ENCODE measurements at places on chromosomes 5 and 9.

DNA sequence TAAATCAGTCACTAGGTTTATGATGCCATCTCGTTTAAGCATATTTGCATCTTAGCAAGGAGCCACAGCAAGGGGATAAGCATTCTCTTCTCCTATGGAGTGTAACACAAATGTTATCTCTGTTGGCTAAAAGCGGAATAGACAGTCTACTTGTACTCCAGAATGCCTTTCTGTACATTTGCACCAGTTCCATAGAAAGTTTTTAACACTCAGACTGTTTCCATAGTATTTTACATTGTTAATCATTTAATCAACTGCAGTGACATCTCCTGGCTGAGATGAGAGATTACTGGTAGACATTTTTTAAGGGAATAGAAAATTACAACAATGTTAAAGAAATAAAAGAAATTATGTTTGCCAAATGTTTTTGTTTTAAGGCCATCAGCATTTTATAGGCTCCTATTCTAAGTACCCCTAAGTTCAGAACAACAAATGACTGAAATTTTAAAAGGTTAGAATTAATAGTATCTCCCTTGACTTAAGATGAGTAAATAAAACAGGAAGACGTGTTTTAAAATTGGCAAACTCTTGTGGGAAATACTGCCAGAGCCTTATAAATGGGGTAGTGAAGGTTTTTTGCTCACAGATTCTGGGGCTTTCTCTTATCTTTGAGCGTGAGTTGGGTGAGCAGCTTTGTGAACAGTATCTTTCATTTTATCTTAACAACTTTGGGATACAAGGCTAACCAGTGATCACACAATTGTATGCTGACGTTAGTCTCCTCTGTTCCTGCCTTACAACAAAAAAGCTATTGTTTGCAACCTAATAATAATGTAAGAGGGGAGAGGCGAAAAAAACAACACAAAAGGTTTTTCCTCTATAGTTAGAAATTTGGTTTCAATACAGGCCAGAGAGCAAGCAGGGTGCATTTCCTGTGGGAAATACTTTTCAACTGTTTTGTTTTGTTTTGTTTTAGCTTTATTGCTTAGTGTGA lies 294.3 kb downstream of the FBXL7 start:
- DNase-seq = no peak

- DNase-seq = no peak
Measured at GRCh38 chr9:121187636-121188305, 13.9 kb downstream of the RAB14 start.

GRCh38 chr9:121260457-121261106 lies 7.4 kb upstream of the GSN start:
- no peak for DNase-seq

DNA sequence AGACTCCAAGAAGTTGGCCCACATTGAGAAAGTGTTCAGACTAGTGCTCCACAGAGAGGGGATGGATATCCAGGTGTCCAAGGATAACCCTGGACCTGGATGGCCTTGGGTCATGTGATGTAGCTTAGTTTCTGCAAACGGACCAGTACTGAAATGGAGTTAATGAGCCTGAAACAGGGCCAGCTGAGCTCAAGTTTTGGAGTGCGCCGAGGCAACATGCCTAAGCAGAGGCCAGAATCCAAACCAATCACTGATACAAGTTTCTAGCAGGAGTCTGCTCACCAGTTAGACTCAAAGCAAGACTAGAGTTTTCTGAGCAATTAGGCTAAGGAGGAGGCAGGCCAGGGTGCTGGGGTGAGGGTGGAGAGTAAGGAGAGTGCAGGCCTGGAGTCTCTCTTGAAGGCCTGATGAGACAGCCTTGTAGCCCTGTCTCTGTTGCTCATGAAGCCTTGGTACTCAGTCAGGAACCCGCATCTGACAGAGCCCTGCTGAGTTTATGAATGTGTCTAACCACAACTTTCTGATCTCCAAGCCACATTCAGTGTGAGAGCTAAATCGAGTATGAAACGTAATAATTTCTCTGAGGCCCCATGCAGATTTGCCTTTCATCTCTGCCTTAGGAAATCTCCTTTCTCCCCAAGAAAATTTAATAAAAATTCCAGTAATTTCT lies 68.9 kb upstream of the EQTN start:
- no peak for DNase-seq

DNA sequence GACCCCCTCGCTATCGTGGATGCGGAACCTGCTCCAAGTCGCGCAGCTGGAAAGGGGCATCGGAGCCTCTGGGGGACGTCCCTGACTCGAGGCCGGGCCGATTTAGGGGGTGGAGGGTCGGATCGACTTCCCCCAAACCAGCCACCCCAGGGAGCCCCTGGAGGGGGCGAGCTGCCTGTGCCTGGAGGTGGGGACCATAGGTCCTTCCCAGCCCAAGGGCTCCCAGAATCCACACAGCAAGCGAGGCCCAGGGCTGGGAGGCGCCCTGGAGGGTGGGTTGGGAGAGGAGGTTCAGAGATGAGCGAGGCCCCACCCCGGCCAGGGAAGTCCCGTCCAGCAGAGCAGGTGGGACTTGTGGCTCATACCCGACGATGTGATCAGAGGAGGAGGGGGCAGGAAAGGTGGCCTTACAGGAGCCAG lies 147.6 kb downstream of the GAPVD1 start:
- DNase-seq = no peak

DNA sequence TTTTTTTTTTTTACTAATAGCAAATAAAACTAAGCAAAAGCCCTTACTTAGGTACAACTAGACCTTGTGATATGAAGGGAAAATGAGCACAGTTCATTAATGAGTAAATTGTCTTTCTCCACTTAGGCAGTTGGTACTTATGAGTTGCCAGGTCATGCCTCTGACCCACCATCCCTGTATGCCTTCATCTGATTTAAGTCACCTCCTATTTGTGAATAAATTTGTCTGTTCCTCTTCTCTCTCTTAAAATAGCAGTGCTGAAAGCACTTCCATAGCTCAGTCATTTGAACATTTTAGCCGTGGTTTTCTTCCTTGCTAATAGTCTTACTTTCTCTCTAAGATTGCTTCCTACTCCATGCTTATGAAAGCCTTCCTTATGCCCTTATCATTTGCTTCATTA lies 61.4 kb downstream of the SLC44A1 start:
- DNase-seq = no peak
